ENCODE measurements at places on chromosomes 6 and 20. TPM values are rescaled to one million over a fixed set of nuclear protein-coding genes. Genes with fewer than 3 reads are reported as not detected.

- DNase-seq, result no peak
These were observed 131.6 kb downstream of the UTRN start for GRCh38 chr6:144416773-144417172.

- peak; percentile 6 for DNase-seq
These were observed 11.0 kb downstream of the ALDH8A1 start for GRCh38 chr6:134938896-134939295.

LY6G5C gene
- 0.67 TPM for total RNA-seq

WFDC12 gene
- not detected for total RNA-seq

DNA sequence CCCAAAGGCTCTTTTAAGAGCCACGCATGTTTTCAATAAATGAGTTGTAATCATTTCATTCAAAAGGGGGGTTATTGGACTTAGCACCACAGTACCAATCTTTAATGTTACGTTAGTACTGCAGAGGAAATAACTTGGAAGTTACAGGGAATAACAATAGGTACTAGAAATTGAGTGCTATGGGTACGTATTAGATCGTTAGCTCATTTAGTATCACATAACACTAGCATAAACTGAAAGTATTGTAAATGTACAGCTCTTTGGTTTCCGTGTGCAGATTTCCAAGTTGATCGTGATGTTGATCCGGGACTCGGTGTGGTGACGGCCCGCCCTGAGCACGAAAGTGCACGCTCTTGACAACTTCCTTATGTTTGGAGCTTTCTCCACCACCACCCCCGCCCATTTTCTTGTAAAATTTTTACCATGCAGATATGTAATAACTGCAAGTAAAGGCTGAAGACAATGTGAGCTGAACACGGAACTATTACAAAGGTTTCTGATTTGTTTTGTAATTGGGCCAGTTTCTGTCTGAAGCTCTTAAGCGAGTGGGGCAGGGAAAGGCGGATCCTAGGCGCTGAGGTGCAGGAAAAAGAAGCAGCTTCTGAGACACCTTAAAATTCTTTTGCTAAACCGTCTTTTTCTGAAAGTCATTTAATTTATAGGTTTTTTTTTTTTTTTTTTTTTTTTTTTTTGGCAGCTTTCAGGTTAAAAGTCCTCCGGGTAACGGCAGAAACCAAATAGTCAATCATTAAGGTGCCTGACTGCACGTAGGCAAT is 71.5 kb downstream of the HFE start:
- DNase-seq, result peak; percentile 56

- DNase-seq, result no peak
These were observed 301.1 kb downstream of the TBC1D7 start for GRCh38 chr6:13027207-13027606.

DNA sequence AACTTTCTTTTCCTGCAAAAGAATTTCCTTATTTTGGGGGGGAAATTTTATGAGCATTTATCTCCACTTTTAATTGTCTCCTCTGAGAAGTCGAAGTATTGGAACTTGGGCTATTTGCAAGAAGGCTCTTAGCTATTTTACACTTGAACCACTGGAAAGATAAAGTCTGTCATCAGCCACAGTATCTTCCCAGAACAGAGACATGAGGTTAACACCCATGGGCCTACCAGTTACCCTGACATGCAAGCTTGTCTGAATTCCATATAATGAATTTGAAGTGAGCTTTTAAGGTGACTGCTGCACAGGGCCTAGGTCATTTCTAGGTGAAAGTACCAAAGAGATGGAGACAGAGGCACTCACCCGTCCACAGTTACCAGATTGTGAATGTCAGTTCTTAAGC is 193.1 kb downstream of the SIM1 start:
- DNase-seq, result no peak

DNA sequence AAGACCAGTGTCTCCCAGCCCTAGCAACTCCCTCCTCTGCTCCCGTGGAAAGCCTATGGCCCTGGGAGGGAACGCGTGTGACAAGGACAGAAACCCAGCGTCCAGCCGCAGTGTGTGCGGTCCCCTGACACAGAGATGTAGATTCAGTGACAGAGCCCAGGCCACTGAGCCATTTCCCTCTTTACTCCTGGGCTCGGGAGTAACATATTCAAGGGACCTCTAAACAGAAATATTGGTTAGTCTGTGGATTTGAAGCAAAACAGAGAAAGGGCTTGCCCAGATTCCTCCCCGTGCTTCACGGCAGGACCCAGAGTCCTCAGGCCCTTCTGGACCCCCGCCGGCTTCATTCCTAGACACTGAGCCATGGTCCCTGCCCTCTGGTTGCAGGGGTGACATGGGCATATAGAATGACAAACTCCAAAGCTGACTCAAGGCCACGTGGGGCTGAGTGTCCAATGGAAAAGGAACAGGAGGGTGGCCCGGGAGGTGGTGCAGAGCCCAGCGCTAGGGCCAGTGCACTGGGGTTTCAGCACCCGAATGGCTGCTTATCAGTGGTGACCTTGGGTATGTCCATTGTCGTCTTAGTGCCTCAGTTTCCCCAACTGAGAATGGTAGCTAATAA is 248.2 kb downstream of the QKI start:
- no peak for DNase-seq

MYBL2 gene
- total RNA-seq, result 0.56 TPM

- DNase-seq, result no peak
These were observed 33.3 kb downstream of the NQO2 start for GRCh38 chr6:3032986-3033385.

- DNase-seq, result no peak
These were observed 25.7 kb downstream of the SLC2A4RG start for GRCh38 chr20:63765082-63765873.

DNA sequence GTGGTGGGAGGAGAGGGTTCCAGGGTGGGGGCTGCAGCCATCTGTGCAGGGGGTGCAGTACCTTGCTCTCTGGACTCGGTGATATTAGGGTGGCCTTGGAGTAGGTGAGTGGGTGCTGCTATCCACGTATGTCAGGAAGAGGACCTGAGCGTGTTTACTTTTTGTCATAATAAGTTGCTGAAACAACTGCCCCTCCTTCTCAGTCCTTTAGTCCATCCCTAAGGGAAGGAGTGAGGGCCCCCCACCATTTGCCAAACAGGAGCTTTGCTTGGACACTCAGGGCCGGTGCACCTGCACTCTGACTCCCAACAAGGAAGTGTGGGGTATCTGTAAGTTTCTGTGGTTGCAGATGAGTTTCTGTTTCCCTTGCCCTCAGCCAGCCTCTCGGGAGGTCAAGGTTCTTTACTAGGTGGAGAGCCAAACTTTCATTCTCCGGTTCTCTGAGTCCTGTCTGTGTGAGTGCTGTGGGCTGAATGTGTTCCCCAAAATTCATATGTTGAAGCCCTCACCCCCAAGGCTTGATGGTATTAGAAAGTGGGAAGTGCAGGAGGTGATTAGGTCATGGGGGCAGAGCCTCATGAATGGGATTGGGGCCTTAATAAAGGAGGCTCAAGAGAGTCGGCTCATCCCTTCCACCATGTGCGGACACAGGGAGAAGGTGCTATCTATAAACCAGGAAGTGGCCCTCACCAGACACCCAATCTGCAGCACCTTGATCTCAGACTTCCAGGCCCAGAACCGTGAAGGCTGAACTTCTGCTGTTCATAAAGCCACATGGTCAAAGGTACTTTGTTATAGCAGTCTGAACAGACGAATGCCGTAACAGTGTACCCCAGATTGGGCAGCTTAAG is 19.6 kb upstream of the CCR6 start:
- DNase-seq, result no peak

GRCh38 chr6:159691133-159691962 is 1.7 kb downstream of the SOD2 start:
- no peak for DNase-seq

DNA sequence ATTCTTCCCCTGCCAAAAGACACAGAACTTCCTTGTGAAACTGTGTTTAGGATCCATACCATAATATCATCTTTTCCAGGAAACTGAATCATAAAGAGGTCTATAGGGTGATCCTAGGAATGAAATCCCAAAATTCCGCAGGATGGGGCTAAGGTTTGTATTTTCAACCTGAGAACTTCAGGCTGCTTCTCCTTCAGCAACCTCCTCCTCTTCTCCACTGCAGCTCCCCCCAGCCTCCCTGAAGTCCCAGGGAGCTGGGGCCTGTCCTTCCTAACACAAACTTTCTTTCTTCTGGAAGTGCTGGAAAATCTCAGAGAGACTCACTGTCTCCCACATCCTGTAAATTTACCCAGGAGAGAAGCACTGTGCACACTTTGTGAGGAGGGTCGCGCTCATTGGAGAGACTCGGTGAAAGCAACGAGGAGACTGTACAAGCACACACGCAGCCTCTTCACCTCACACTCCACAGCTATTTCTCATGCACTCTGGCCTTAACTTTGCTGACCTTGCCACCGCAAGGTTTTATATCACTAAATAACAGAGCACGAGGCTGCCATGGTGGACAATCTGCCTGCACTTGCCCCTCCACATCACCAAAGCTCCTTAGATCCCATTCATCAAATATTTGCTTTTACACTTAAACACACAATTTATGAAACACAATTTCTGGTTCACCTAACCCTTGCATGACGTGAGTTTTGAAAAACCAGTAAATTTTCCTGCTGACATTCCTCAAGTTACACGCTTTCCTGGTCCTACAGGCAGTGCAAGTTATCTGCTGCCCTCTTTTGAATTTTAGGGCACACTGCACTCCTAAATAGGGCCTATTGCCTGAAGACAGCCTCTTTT is 14.3 kb downstream of the ID4 start:
- DNase-seq, result no peak

DNA sequence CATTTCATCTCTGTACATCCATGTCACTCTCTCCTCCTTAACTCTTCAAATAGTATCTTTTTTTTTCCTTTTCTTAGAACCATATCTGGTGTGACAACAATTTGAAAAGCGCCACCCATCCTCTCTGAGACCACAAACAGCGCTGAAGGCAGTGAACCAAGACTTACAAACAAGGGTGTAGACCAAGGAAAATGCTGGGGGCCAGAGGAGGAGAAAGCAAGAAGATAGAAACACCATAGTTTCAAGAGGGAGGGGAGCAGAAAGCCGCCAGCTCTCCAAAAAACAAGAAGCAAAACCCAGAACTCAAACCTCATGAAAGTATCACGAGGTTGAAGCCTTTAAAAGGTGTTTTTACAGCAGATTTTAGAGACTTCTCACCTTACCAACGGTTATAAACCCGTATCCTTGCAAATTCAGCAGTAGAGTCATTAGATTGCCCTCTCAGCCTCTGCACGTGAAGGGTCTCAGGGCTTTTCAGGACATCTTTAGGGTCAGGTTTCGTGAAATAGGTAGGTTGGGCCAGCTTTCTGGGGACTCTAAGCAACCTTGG is 13.3 kb upstream of the RIPOR2 start:
- peak; percentile 89 for DNase-seq

GRCh38 chr6:5180636-5181035 is 80.1 kb downstream of the LYRM4 start:
- no peak for DNase-seq

DNA sequence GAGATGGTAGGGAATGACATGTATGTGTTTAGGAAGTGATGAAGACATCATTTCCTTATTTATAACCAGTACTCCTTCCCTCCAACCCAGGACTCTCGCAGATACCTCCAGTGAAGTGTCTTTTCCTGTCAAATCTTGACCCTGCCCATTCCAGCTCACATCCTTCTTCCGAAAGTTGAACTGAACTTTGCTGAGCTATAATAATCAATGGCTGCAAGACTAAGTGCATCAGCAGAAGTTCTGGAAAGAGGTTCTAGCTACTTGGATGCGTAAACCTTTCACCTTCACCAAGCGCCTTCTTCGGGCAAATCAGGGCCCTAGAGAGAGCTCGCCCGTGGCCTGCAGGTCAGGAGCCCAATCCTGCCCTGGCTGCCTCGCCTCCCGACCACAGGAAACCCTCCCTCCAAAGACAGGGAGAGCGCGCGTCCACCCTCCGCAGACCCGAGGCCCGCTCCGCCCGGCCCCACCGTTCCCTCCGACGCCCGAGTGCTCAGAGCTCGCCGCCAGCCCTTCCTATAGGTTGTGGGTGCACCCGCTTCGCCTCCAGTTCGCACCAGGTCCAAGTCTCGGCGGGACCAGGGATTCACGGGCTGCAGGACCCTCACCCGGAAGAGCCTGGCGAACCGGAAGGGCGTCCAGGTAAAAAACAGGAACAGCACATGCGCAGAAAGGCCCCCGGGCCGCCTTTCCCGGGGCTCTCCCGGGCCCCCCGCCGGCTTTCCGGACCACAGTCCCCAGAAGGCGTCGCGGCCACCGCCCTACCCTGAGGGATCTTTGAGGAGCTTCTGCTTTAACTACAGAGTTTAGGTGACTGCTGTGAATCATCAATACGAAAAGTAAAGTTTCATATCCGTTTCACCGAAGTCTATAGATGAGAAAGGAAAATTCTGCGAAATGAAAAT is at the start of gene ZNF334:
Gene ZNF334 (minus strand): TSS at position 617 of the 902 bp plus-strand sequence. CDS start 1,457 bp downstream, outside the sequence.
- DNase-seq, result no peak

- no peak for DNase-seq
These were observed 26.9 kb downstream of the FAM50B start for GRCh38 chr6:3876101-3876500.

GRCh38 chr20:48463916-48464315 is 363.9 kb downstream of the PREX1 start:
- DNase-seq, result no peak

DNA sequence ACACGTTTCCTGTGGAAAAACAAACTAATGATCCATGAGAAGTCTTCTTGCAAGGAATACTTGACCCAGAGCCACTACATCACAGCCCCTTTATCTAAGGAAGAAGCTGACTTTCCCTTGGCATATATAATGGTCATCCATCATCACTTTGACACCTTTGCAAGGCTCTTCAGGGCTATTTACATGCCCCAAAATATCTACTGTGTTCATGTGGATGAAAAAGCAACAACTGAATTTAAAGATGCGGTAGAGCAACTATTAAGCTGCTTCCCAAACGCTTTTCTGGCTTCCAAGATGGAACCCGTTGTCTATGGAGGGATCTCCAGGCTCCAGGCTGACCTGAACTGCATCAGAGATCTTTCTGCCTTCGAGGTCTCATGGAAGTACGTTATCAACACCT is 35.4 kb downstream of the GCNT2 start:
- DNase-seq, result no peak

- DNase-seq, result no peak
These were observed 15.6 kb upstream of the BICRAL start for GRCh38 chr6:42766163-42766670.

PPP1R14C gene
- total RNA-seq, result not detected

DNA sequence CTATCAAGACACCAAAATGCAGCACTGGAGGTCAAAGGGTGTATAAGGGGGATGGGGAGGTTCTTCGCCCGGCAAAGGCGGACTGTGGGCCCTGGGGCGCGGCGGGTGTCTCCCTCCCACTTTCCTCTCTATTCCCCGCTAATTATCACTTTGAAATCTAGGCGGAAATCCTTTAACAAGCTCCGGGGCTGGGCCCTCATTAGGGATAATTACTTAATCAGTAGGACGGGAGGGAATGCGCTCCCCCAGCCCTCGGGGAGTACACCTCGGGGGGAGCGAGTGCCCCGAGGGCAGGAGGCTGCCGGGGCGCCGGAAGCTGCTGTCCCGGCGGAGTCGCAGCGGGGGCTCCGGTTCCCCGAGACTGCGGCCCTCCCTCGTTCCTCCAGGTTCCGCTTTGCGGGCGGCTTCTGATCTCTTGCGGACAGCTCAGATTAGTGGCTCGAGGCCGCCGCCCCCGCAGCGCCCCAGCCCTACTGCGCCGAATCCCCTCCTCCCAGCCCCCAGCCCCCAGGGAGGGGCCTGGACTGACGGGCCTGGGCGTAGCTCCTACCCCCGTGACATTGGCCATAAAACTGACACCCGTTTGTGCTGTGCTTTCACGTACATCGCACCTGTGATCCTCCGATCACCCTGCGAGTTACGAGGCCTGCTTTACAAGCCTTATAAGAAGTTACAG is 14.7 kb downstream of the MUCL3 start:
- peak; percentile 80 for DNase-seq

- DNase-seq, result no peak
These were observed 100.5 kb downstream of the SOBP start for GRCh38 chr6:107590378-107590777.

RNF39 gene
- total RNA-seq, result not detected

GRCh38 chr20:50022676-50023075 is 39.9 kb downstream of the SNAI1 start:
- no peak for DNase-seq

Measured in CD4-positive, alpha-beta T cell (primary cell).